ENCODE measurements at places on chromosomes 4 and X.

- no peak for DNase-seq
Measured at GRCh38 chr4:186015212-186015817, 53.6 kb upstream of the TLR3 start.

- no peak for DNase-seq
Measured at GRCh38 chr4:183349673-183350072, 27.4 kb upstream of the CLDN24 start.

GRCh38 chr4:10639100-10639499 lies 45.5 kb downstream of the CLNK start:
- no peak for DNase-seq

GRCh38 chr4:177945268-177945667 lies 503.0 kb upstream of the AGA start:
- no peak for DNase-seq

GRCh38 chrX:3811331-3812311 lies 98.2 kb upstream of the PRKX start:
- DNase-seq = no peak

DNA sequence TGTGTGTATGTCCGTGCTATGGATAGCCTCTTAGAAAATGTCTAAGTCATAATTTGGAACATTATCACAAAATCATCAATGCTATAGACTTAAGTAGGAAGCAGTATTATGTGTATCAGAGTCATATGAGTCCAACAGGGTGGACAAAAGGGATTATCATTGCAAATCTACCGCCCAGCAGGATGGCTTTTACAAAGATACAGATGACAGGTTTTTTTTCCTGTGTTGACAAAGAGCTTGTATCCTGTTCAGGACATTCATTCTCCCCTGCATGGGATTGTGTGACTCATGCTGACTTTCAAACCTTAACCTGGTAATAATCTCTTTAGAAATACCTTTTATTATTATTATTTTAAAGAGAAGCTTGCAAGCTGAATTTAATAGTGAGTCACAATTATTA lies 310.3 kb upstream of the GNPDA2 start:
- DNase-seq = no peak

- DNase-seq = no peak
Measured at GRCh38 chrX:95675011-95675410, 1009.6 kb upstream of the DIAPH2 start.

DNA sequence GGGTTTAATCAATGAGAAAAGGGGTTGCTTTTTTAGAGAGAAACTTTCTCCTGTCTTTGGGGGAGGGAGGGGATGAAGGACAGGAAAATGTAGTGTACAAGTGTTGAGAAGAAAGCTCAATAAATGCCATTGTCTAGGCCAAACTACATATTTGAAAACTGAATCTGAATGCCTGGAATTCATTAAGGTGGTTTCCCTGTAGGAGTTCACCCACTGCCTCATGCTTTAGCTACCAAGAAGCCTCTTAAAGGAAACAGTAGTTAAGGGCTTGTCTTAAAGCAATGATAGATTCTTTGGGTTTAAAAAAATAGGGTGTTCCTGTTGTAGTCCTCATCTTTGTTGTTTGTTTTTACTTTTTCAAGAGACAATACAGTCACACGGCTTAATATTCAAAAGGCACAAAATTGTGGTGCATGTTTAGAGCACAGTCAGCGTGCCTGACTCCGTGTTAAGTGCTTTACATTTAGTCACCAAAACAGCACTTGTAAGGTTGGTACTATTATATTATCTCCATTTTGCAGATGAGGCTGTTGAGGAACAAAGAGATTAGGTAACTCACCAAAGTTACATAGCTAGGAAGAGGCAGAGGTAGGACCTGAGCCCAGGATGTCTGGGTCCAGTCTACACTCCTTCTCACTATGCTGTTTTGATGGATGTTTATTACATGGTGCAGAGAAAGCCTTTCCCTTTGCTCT lies 46.0 kb downstream of the FNIP2 start:
- DNase-seq = no peak

DNA sequence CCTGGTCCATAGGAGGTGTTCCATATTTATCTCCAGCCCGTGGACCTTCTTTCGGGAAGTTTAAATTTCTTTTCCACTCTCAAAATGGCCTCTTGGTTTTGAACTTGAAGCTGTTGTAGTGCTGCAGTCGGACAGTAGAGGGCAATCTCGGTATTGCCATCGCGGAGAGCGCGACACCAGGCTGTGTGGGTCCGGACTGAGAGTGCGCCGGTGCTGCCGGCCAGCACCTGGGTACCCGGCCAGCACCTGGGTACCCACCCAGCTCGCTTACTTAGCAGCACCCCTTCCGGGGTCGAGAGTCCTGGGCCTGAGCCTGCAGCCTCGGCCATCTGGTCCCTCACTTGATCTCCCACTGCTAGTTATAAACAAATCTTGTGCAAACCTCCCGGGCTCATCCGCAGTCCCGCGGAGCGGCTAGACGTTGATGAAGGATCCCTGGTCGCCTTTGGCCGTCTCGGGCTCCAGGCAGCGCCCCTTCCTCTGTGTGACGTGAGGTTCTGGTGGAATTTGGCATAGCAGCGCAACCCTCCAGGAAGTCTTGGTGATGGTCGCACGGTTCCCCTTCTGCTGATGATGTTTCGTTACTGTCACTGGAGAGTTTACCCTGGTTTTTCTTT lies 18.0 kb downstream of the FAM9A start:
- peak; percentile 33 for DNase-seq

DNA sequence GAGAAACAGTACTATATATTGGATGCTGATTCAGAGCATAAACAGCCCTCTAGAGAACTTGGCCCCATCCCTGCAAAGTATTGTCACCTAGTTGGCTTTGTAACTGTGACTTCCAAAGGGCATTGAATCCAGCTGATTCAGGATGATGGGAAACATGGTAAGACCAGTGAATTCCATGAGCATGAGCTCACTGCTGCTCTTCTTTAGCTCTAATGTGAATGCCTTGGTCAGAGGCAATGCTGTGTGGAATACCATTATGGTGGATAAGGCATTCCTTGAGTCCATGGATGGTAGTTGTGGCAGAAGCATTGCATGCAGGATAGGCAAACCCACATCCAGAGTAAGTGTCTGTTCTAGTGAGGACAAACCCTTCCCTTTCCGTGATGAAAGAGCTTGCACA lies 365.6 kb upstream of the EDA2R start:
- no peak for DNase-seq

DNA sequence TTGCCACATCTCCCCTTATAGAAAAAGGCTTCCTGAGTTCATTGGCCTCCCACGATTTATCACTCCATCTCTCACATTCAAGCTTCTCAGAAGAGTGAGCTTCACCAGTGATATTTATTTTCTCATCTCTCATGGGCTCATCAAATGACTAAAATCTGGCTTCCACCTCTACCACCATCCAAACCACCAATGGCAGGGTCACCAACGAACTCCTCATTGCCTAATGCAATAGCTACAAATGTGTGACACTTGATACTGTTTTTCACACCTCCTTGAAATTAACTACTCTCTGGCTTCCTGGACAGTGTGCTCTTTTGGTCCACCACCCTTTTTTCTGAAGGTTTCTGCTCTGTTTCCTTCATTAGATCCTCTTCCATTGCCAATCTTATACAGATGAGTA lies 129.0 kb downstream of the SH2D1A start:
- DNase-seq = no peak

DNA sequence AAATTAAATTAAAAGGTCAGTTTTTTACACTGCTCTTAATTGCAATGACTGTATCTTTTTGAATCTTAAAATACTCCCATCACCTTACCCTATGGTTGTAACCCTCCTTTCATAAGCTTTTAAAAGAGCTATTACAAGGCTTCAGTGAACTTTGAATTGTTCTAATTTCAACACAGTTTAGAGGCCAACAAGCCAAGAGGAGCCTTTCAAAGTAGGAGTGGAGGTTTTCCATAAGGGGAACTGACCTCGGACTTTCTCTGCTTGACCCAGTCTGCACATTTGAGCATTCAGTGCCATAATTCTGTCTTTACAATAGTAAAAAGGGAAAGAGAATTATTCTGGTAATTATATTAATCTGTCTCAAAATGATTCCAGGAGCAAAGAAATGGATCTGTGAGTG lies 98.9 kb downstream of the PARM1 start:
- no peak for DNase-seq

GRCh38 chr4:180966312-180966711 lies 1276.9 kb upstream of the TENM3 start:
- no peak for DNase-seq

All from iPS DF 6.9 (cell line).